ENCODE measurements at places on chromosomes 5 and 9.

DNA sequence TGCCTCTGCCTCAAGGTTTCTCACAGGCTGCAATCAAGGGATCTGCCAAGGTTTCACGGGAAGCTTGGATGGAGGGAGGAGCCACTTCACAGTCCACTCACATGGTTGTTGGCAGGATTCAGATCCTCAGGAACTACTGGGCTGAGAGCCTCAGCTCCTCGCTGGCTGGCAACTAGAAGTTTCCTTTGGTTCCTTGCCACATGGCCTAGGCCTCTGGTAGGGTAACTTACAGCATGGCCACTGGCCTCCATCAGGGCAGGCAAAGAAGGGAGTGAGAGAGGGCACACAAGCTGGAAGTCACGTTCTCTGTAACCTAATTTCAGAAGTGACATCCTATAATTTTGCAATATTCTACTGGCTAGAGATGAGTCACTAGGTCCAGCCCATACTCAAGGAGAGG lies 32.2 kb downstream of the SPOCK1 start:
- DNase-seq = no peak

- DNase-seq = peak; percentile 97
Observed at GRCh38 chr9:71446473-71447411, 321.6 kb downstream of the CEMIP2 start.

GRCh38 chr5:56588636-56589480 lies 226.5 kb upstream of the MAP3K1 start:
- peak; percentile 57 for DNase-seq

DNA sequence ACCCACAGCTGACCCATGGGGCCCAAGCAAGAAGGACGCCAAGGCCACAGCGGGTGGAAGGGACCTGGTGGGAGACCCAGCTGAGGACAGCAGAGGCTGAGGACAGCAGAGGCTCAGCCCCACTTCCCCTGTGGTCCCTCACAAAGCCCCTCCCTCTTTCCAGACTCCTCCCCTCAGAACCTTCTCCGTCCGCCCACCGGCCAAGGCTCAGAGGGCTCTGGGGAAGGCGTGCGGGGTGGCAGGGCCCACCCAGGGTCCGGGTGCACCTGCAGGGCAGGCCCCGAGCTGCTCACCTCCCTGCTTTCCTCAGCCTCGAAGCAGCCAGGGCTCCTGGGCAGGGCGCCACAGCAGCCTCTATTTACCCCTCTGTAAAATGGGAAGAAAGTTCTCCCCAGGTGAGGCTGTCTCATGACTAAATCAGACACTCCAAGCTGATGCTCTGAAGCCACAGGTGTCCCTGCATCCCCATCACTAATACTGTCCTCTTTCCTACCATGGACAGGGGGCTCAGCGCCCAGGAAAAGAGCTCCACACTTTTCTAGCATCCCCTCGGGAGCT lies 137.9 kb upstream of the PPP1R26 start:
- DNase-seq = no peak

- DNase-seq = no peak
Observed at GRCh38 chr5:56534102-56534829, 281.1 kb upstream of the MAP3K1 start.

GRCh38 chr9:99509900-99510535 lies 287.9 kb downstream of the SEC61B start:
- DNase-seq = no peak

Data from GM23338 (cell line).